ENCODE measurements at places on chromosomes 2 and 18.
A peak's percentile ranks its signal among the peaks of the same experiment; 100 is the strongest.

- DNase-seq: no peak
Measured at GRCh38 chr18:63586431-63586830, 712 bp upstream of the SERPINB13 start.

DNA sequence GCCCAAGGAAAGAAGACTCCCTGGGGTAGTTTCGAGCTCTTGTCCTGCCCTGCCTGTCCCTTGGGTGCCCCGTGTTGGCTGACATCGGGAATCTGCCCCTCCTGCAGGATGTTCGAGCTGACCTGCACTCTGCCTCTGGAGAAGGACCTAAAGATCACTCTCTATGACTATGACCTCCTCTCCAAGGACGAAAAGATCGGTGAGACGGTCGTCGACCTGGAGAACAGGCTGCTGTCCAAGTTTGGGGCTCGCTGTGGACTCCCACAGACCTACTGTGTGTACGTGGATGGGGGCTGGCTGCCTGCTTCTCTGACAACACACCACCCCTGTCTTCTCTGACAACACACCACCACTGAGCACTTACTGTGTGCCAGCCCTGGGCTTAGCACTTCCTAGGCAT lies 210.8 kb downstream of the DYSF start:
- DNase-seq: no peak

GRCh38 chr2:231764760-231765159 lies 16.3 kb downstream of the PDE6D start:
- DNase-seq: no peak

GRCh38 chr2:5385596-5385995 lies 306.6 kb upstream of the SOX11 start:
- DNase-seq: no peak

DNA sequence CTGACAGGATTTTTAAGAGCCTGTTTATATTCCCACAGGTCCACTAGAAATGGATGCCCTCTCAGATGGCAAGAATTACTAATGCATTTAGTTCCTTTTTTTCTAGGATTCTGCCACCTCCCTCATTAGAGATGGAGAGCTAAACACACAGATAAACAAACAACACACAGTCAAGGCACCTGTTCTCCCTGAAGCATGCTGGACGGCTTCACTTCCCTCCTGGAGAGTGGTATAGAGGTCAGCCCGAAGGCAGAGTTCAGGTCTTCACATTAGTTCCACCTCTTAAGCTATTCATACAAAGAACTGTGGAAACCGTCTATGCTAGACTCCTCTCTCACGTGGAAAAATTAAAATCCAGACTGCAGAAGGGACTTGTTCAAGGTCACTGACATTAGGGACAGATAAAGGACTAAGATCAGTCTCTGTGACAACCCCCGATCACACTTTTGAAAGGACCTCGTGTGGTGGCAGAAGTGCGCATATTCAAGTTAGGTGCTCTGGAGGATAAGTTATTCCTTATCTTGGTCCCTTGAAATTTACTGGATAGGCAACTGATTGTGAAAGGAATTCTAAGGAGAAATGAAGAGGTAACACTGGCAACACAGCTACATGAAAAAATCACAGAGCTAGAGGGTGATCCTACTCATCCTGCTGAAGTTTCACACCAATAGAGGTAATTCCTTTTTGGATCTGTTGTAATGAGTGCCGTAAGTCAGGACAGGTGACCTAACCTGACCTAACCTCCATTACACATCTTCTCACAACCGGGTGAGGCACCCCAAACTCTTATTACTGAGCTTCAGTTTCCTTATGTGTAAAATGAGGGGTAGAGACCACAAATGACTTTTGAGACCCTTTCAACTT lies 75.1 kb downstream of the SPRED2 start:
- DNase-seq: no peak

GRCh38 chr2:43268066-43268953 lies 41.9 kb upstream of the ZFP36L2 start:
- no peak for DNase-seq

- DNase-seq: no peak
Measured at GRCh38 chr2:109173311-109174171, 44.5 kb downstream of the SH3RF3 start.

DNA sequence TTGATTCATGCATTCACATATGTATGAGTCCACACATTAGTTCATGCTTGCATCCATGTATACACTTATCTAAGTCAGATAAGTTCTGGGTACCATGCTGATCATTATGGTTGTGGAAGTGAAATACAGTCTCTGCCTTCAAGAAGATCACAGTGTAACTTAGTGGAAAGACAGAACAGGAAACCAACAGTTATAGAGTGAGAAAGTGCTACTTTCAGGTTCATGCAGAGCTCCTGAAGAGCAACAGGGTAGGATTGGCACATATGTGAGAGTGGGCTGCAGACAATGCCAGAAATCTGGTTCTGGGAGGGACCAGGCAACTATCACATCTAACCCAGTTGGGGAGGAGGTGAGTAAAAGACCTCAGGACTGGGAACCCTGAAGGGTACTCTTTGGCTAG lies 35.4 kb upstream of the PGAP1 start:
- DNase-seq: no peak

GRCh38 chr18:35717182-35717581 lies 135.6 kb downstream of the GALNT1 start:
- DNase-seq: no peak

DNA sequence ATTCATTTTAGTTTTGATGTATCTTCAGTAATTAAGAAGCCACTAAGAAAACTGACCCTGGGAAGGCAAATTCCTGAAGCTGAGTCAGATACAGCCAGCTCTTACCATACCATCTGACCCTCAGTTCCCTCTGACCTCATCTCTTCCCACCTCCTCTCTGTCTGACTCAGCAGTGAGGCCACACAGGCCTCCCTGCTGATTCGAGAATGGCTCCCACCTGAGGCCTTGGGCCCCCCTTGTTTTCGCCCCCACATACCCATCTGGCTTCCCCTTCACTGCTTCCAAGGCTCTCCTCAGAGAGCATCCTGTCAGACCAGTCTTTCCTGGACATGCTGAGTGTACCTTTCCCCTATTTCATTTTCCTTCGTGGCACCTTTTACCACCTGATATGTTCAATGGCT lies 71.0 kb upstream of the CYP1B1 start:
- peak; percentile 29 for DNase-seq

- no peak for DNase-seq
Measured at GRCh38 chr2:487186-488079, 189.8 kb downstream of the TMEM18 start.

GRCh38 chr18:74623047-74623816 lies 25.6 kb downstream of the ZNF407 start:
- no peak for DNase-seq

Data from GM12892 (cell line).